Spinal cord (tissue), 10 donors: ENCODE measurements at places on chromosomes 6 and 20.

GRCh38 chr20:59512651-59513050, 91.7 kb upstream of the PHACTR3 start:
- no peak overlapping the region for H3K27ac ChIP-seq
- no peak for DNase-seq
- H3K36me3 ChIP-seq = no peaks in the 10 kb centered on the region
- no peak overlapping the region for H3K4me3 ChIP-seq
- H3K4me1 ChIP-seq = peaks cover 8% of the 10 kb centered on the region

- H3K27ac ChIP-seq = no peak overlapping the region
- H3K36me3 ChIP-seq = no peaks in the 10 kb centered on the region
- H3K4me1 ChIP-seq = no peaks in the 10 kb centered on the region
- no peaks in the 10 kb centered on the region for H3K27me3 ChIP-seq
- H3K4me3 ChIP-seq = no peak overlapping the region
- DNase-seq = peak; percentile 38
Measured at GRCh38 chr6:137928286-137928685, 61.2 kb downstream of the TNFAIP3 start.

DNA sequence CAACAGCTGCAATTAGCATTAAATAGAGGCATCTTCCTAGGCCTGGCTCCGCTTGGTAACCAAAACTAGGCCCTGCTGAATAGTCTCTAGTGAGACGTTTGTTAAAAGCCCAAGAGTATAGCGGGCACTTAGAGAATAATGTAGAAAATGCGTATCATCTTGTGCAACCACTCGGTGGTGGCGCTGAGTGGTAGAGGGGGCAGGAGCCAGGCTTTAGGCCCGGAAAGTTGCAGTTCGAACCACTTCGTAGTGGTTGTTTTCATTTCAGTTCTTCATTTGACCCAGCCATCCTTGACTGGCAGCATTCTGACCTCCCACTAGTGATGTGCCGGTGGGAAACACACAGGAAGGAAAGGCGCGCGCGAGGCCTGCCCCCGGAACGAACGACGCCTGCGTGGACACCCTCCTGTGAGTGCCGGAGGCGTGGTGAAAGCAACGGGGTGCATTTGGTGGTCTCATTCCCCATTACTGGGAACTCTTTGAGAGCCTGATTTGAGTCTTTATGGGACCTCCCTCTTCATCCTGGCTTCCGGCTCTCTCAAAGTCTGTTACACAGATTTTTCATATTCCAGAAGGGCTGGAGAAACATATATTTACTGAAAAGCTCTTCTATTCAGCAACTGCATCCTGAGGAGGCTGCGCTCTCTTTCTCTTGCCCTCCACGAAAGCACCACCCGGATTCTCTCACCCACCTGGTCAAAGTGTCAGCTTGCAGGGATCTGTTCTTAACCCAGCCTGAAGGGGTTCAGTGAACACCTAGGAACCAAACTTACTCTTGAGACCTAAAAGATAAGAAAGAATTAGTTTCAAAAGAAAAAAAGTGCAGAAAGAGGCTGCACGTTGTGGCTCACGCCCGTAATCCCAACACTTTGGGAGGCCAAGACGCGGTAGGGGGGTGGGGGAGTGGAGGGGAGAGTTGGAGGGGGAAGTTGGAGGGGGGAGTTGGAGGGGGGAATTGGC, 18.2 kb downstream of the GPX5 start:
- peaks cover 17% of the 10 kb centered on the region for H3K4me1 ChIP-seq
- peaks cover 4% of the 10 kb centered on the region for H3K27me3 ChIP-seq
- no peak for DNase-seq
- H3K27ac ChIP-seq = peak overlapping the region; percentile 50
- no peaks in the 10 kb centered on the region for H3K36me3 ChIP-seq
- H3K4me3 ChIP-seq = peak overlapping the region; percentile 42

GRCh38 chr20:50386641-50386960, 123.6 kb upstream of the PTPN1 start:
- H3K27me3 ChIP-seq = no peaks in the 10 kb centered on the region
- H3K27ac ChIP-seq = no peak overlapping the region
- no peak for DNase-seq
- no peak overlapping the region for H3K4me3 ChIP-seq
- no peaks in the 10 kb centered on the region for H3K36me3 ChIP-seq
- peaks cover 11% of the 10 kb centered on the region for H3K4me1 ChIP-seq

DNA sequence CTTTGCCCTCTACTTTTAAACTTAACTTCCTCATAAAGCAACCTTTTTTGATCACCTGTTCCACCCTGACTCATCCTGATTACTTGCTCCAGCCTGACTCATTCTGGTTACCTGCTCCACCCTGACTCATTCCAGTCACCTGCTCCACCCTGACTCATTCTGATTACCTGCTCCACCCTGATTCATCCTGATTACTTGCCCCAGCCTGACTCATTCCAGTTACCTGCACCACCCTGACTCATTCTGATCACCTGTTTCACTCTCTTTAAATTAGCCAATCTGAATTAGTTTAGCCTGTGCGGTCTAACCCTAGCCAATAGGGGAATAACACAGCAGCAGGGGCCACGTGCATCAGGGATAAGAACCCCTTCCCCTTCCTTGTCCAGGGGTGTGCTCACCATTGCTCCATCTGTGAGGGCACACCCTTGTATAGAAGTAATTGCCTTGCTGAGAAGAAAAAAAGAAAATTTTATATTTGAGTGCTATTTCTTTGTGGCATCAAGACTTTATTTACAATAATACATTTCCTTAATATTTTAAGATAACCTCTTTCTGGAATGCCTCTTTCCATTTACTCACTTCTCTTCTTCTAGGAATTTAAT, 17.9 kb downstream of the HLA-G start:
- no peak overlapping the region for H3K27ac ChIP-seq
- H3K4me3 ChIP-seq = no peak overlapping the region
- DNase-seq = no peak
- H3K36me3 ChIP-seq = no peaks in the 10 kb centered on the region
- H3K4me1 ChIP-seq = peaks cover 5% of the 10 kb centered on the region
